ENCODE measurements at places on chromosomes 2 and 18.

GRCh38 chr2:133489641-133490410, 78.4 kb downstream of the NCKAP5 start:
- no peak for DNase-seq

GRCh38 chr2:22880161-22880560, 504.8 kb upstream of the KLHL29 start:
- no peak for DNase-seq

- DNase-seq = no peak
Observed at GRCh38 chr2:1494257-1494656, 81.0 kb downstream of the TPO start.

DNA sequence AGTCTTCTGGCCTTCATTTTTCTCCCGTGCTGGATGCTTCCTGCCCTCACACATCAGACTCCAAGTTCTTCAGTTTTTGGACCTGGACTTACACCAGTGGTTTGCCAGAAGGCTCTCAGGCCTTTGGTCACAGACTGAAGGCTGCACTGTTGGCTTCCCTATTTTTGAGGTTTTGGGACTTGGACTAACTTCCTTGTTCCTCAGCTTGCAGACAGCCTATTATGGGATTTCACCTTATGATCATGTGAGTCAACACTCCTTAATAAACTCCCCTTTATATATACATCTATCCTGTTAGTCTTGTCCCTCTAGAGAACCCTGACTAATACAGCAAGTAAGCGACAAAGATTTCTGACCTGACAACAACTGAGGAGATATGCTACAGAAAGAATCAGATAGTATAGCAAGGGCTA, 7.2 kb downstream of the CDC42EP3 start:
- no peak for DNase-seq

DNA sequence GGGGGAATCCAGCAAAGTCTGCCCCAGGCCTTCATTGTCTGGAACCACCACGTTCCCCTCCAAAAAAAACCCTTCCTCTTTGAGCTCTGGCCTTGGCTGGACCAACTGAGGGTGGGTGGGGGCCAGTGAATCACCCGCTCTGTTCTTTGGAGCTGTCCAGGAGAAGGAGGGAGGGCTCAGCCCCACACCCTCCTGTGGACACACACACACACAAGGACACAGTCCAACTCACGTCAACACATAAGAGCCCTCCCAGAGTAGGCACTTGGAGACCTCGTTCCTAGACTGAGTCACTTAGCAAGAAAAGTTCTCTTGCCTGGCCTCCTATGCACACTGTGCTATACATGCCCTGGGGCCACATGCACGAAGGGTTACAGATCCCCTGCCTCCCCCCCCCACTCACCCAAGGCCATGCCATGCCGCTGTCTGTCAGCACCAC, 1.2 kb upstream of the TNS1 start:
- DNase-seq = no peak

Measured in stimulated activated CD4-positive, alpha-beta T cell treated with anti-CD3 and anti-CD28 coated beads, Interleukin-1b, Interleukin-23, amount 100 ng/mL, for 1 hour (primary cell).